ENCODE measurements at places on chromosomes 2 and 18.

- DNase-seq: no peak
These were observed 56.9 kb downstream of the CTIF start for GRCh38 chr18:48595703-48596218.

GRCh38 chr2:212030709-212031108 is 507.9 kb downstream of the ERBB4 start:
- peak; percentile 54 for DNase-seq

DNA sequence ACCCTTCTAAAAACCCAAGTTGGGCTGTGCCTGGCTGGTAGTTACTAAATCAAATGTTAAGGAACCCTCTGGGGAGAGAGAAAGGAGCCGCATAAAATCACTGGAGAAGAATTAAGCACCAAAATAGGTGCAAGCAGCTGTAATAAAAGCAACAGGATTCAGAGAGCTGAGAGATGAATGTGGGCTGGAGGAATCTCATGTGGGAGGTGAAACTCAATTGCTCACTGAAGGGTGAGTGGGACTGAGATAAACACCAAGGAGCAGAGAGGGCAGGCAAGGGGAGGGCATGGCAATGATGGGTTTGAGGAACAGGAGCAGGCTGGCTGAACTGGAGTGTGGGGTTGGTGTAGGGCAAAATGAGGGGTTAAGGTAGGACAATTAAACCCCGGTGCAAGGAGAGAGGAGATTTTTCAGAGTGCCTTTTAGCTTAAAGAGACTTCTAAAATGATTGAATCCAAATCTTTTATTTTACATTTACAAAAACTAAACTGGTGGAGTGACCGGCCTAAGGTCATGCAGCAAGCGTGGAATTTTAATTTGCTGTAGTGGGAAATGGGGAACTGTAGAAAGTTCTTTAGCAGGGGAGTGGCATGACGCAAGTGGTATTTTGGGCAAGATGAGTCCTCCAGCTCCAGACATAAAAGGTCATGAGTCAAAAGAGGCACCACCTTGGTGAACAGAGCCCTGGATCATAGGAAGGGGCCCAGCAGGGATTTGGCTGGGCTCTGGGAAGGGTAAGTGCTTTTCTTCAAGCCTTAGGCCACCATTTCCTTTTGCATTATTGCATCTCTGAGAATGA is 10.5 kb downstream of the PLB1 start:
- DNase-seq: peak; percentile 42

GRCh38 chr2:124698979-124699565 is 674.0 kb downstream of the CNTNAP5 start:
- DNase-seq: no peak

DNA sequence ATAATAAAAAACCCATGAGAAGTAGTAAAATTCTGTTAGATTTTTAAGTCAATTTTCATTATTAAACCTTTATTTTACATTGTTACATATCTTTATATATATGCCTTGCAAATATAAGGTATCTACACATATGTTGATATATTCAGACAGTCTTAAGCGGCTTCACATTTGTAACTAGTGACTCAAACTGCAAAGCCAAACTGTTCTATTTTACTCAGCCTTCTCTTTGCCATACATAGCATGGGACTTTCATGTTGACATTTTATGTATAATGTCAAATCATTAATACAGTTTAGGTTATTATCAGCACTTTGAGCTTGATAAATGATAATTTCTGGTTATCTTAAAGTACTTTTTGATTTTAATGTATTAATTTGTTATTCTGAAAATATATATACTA is 125.0 kb upstream of the WDSUB1 start:
- no peak for DNase-seq

- no peak for DNase-seq
These were observed 34.0 kb downstream of the FARSB start for GRCh38 chr2:222621893-222622292.

- no peak for DNase-seq
These were observed 125.7 kb upstream of the DPP10 start for GRCh38 chr2:114316532-114317300.

GRCh38 chr2:40543381-40543780 is 91.5 kb upstream of the SLC8A1 start:
- DNase-seq: peak; percentile 4

- DNase-seq: no peak
These were observed 283.1 kb downstream of the CELF4 start for GRCh38 chr18:37282386-37283037.

- no peak for DNase-seq
These were observed 316.0 kb downstream of the TXNL1 start for GRCh38 chr18:56322406-56322805.

GRCh38 chr2:117523267-117523666 is 291.2 kb upstream of the DDX18 start:
- DNase-seq: peak; percentile 19

- peak; percentile 32 for DNase-seq
These were observed 70.6 kb downstream of the TSN start for GRCh38 chr2:121826036-121826435.

DNA sequence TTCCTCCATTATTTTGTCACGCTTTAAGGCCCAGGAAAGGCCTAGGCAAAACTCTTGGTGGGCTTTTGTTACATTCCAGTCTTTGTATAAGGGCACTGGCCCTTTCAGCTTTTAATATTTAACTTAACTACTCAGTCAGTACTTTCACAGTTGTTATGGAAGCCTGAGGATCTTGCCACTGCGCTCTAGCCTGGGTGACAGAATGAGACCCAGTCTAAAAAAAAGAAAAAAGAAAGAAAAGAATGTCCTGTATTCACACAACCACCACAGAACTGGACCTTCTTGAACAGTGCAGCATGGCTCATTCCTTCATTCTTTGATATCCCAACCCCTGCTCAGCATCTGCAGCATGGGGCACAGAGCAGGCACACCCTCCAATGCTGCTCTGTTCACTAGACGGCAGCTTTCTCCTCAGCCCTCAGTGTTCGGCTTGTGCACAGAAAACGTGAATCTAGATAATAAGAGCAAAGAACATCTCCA is 93.4 kb upstream of the MSH2 start:
- DNase-seq: peak; percentile 21

- peak; percentile 24 for DNase-seq
These were observed 83.8 kb upstream of the SERTAD2 start for GRCh38 chr2:64737547-64737946.

GRCh38 chr2:203822240-203822639 is 45.3 kb upstream of the CTLA4 start:
- DNase-seq: no peak

- DNase-seq: no peak
These were observed 31.9 kb downstream of the PKP4 start for GRCh38 chr2:158488442-158489216.

DNA sequence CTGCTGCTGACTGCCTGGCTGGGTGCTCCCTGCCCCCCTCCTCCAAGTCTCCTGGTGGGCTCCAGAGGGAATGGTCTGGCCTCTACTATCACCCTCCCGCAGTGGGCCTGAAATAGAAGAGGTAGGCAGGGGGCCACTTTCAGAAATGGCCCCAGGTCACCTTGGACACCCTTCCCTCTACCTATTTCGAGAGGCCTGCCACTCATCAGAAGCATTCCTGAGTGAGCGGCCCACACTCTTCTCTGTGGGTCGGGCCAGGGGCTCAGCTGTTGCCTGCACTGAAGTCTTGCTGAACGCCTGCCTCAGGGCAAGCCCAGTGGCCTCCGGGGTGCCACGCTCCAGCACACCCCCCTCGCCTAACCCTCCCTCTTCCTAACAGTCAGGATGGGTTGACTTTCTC is 124.9 kb downstream of the TNS1 start:
- DNase-seq: no peak

GRCh38 chr2:224165901-224166319 is 126.8 kb upstream of the SERPINE2 start:
- DNase-seq: no peak

DNA sequence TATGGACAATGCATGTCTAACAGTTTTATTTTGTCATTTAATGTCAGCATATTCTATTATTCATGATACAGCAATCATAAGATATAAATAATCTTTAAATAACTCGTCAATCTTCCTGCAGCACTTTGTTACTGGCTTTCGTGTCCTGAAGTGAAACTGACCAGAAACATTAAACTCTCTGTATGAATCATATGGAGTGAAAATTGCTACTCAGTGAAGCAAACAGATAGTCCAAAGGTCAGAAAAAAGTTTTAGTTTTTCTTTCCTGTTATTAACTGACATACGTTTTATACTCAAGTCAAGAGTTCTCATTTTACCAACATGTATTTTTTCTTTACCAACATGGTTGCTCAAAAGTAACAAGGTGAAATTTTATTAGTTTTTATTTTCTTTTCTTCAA is 106.8 kb upstream of the GALNT5 start:
- no peak for DNase-seq
